Vagina (tissue), 2 donors: ENCODE measurements at places on chromosomes 5 and 9. TPM values are rescaled to one million over a fixed set of nuclear protein-coding genes. Genes with fewer than 3 reads are reported as not detected.

- H3K4me3 ChIP-seq, result no peak overlapping the region
- DNase-seq, result no peak
- no peak overlapping the region for H3K27ac ChIP-seq
- no peaks in the 10 kb centered on the region for H3K27me3 ChIP-seq
- no peaks in the 10 kb centered on the region for H3K4me1 ChIP-seq
These were observed 99.0 kb downstream of the MEGF10 start for GRCh38 chr5:127389601-127390000.

SPINK6 gene
- total RNA-seq, result not detected

TAF1L gene
- total RNA-seq, result not detected

CCL21 gene
- 174 TPM for total RNA-seq
